ENCODE measurements at places on chromosomes 4 and X.

GRCh38 chrX:101813200-101813599, 118.6 kb downstream of the ZMAT1 start:
- DNase-seq: no peak

DNA sequence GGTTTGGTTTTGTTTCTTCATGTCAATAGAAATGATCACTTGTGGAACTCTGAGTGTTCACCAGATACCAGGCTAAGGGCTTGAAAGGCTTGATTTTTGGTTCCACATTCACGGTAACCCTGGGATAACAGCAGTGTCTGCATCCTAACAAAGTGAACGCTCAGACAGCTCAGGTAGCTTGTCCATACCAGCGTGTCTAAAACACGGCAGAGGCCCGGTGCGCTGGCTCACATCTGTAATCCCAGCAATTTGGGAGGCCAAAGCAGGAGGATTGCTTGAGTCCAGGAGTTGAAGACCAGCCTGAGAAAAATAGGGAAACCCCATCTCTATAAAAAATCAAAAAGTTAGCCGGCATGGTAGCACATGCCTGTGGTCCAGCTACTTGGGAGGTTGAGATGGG, 49.0 kb downstream of the HTRA3 start:
- no peak for DNase-seq

- DNase-seq: no peak
These were observed 435.4 kb upstream of the TENM3 start for GRCh38 chr4:181807771-181808170.

DNA sequence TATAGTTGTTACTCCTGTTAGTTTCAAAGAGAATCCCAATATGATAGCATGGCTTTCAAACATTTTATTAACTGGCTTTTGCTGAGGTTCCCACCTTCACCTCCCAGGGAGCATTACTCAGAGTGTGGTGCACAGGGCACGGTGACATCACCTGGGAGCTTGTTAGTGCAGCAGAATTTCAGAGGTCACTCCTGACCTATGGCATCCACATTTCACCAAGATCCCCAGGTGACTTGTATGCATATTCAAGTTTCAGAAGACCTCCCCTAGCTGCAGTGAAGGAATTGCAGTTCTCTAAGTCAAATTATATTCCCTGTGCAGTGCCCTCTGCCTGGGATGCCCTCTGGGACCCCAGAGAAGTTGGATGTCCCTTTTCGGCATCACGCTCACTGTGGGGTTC, 29.7 kb upstream of the LNX1 start:
- no peak for DNase-seq

- DNase-seq: no peak
These were observed 310.8 kb upstream of the BOD1L1 start for GRCh38 chr4:13938299-13938698.

DNA sequence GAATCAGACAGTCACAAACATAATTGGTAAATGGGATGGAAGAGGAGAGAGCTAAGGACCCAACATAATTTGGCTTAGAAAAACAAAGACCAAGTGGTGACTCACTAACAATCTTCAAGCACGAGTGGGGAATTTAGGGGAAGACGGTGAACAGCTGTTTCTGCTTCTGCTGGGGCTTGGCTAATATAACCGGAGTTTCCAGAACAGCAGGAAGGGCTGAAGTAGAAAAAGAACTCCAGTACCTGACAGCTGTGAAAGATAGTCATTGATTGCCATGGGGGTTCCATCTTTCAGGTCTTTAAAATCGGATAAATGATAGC, 290.9 kb upstream of the LDB2 start:
- DNase-seq: no peak

GRCh38 chr4:55609393-55609866, 17.4 kb upstream of the PDCL2 start:
- DNase-seq: no peak

DNA sequence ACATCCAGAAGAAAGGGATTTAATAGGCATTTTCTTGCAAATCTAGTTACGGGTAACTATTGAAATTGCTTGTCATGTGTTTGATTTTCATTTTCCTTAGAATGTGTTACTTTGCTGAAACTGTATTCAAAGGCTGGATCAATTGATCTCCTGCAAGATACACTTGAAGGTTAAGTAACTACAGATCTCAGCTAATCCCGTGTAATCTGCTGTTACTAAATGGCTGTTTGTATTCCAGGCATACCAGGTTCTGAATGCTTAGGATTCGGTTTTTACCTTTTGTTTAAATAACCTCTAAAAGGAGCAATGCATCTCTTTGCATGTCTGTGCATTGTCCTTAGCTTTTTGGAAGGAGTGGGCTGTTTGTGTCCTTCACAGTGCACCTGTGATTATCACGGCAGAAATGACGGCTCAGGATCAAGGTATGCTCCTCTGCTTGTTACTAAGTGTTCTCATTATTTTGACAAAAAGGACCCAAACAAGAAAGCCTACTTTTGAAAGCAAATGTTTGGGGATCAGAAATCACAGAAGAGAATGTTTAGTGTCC, at the start of gene LRIT3:
Gene LRIT3 (plus strand): TSS at position 212 of the 547 bp plus-strand sequence. CDS start 95 bp downstream, at position 307.
- DNase-seq: no peak

DNA sequence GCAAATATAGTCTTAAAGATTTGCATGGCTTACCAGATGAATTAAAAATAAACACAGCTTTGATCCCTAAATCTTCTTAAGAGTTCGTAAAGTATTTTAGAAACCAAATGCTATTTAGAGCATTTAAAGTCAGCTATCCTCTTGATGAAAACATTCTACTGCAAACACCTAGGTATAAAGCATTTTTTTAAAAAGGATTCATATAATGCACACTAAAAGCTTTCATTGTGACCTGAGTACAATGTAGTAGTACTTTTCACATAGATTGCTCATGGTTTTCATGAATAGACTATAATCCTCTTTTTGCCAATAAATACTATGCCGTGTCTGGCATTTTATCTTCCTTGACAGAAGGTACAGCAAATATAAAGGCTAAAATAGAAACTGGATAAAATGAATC, 805.1 kb upstream of the INTU start:
- no peak for DNase-seq
